Thymus (tissue), 14 donors: ENCODE measurements at places on chromosomes 4 and X.

GRCh38 chrX:136121788-136122187 lies 25.5 kb upstream of the FHL1 start:
- DNase-seq = no peak

DNA sequence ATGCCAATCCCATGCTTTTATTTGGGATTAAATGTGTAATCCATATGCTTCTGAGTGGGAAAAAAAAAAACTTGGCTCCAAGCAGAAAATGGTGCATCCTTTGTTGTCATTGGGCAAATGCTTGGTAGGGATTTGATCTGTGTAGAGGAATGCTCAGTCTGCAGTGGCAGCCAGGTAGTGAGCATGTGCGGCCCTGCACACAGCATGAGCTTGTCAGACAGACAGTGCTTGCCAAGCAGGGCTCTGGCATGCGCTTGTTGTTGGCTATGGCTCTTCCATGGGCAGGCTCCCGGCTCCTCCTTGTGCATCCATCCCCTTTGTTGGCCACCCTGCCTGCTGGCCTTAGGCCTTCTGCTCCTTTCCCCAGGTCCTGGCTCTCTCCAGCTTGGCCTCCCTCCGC lies 130.3 kb downstream of the GPR143 start:
- no peak for DNase-seq

GRCh38 chr4:138301536-138301935 lies 59.4 kb upstream of the SLC7A11 start:
- no peak for DNase-seq

DNA sequence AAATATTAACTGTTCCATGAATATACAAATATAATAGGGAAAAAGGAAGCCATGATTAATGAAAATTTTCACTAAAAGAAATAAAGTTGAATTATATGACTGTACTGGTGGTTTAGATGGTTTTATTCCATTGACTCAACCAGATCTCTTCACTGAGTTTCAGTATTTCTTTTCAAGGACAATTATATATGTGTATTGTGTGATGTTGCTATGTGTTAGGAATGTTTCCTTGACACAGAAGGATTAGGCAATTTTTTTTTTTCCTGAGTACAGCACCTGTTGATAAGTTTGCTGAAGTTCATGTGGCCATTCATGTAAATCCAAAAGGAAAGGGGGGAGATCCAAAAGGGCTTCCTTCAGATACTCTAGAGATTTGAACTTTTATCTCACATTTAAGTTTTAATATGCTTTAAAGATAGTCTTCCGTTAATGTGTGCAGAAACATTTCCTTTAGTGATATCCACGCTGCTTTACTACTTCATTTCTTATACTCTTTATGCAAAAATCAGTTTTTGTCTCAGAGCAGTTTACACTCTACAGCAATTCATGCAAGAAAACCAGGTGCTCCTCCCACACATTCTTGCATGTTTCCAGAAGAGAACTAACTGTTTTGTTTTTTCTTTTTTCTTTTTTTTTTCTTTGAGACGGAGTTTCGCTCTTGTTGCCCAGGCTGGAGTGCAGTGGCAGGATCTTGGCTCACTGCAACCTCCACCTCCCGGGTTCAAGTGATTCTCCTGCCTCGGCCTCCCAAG lies 249.1 kb downstream of the RPA4 start:
- no peak for DNase-seq

DNA sequence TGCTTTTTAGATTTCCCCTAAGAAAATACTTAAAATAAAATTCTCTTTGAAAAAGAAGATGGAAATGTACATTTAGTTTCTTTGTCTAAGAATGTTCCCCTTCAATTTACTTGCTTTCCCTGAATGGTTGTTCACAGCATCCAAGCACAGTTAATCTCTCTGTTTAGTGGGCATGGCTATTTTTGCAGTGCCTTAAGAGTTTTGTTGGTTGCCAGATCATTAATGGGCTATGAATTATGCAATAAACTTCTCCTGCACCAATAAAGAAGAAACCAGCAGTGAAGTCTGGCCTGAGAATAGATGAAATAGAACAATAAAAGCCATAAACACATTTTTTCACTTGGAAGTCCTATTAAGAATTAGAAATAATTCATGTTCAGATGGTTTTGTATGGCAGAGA lies 980.4 kb upstream of the IGFBP7 start:
- no peak for DNase-seq

GRCh38 chr4:121950680-121951520 lies 960 bp downstream of the TRPC3 start:
- DNase-seq = no peak

GRCh38 chr4:159705334-159705733 lies 602.5 kb downstream of the RAPGEF2 start:
- no peak for DNase-seq

- DNase-seq = no peak
Observed at GRCh38 chr4:169070895-169071218, 60.8 kb upstream of the CBR4 start.

GRCh38 chr4:20043991-20044390 lies 207.7 kb upstream of the SLIT2 start:
- no peak for DNase-seq

GRCh38 chrX:130560544-130560943 lies 158.8 kb downstream of the RBMX2 start:
- no peak for DNase-seq

- DNase-seq = no peak
Observed at GRCh38 chrX:14616836-14617235, 87.5 kb downstream of the GLRA2 start.

- DNase-seq = no peak
Observed at GRCh38 chr4:90095000-90095399, 32.2 kb upstream of the CCSER1 start.

DNA sequence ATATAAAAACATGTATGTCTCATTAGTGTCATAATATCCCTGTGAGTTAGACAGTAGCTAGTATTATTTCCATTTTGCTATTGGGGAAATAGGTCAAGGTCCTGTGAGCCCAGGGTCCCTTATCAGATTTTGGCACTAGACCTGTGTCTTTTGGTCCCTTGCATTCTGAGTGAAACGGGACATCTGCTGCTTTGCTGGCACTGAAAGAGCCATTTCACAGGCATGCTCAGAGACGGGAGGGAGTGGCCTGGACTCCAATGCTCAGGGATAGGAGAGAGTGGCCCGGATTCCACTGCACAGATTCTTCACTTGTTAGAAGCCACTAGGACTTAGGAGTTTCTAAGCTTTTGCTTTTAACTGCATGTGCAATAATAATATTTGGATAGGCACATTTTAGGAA lies 177.2 kb downstream of the TSPAN5 start:
- DNase-seq = no peak

GRCh38 chrX:100687546-100687945 lies 43.5 kb downstream of the SRPX2 start:
- no peak for DNase-seq

DNA sequence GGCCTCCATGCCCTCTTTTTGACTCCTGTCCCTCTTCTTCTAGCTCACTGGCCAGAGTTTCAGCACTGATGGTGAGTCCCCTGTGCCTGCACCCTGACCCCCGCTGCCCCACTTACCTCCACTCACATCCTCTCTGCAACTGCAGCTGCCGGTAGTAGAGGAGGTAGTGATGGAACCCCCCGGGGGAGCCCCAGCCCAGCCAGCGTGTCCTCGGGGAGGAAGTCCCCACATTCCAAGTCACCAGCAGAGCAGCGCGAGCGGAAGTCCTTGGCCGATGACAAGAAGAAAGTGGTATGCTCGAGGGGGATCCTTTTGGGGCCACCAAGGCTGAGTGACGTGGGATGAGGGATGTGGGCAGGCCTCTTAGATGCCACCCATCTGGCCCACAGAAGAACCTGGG lies 5.8 kb downstream of the ARAF start:
- no peak for DNase-seq

DNA sequence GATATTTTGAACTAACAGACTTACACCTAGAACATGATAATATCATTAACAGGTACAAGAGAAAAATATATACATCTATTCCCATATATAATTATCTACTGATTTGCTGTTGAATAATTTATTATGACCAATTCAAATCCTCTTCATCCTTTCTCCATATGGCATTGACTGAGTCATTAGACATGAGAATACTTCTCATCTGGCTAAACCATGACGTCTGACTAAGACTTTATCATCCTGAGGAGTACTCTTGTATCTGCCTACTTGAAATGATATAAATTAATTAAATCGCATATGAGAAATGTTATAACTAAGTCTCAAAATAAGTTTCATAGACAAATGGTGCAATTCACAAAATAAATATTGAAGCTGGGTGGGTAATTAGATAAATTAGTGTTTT lies 67.4 kb downstream of the EMCN start:
- DNase-seq = no peak

DNA sequence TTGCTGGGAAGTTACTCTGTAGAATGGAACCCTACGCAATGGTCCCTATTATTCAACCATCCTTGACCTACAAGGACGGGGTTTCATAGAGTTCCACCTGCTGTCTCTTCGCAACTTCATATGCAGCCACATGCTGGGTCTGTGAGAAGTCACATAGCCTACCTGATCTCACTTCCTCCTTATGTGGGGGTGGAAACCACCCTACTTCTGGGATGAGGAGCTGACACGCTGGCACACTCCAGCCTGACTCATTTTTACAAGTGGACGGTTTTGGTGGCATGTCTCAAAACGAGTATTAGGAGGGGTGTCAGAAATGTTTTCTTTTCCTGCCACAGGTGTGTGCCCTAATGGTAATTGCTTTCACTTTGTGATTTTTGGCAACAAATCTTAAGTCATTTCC lies 36.8 kb upstream of the ARSD start:
- no peak for DNase-seq

DNA sequence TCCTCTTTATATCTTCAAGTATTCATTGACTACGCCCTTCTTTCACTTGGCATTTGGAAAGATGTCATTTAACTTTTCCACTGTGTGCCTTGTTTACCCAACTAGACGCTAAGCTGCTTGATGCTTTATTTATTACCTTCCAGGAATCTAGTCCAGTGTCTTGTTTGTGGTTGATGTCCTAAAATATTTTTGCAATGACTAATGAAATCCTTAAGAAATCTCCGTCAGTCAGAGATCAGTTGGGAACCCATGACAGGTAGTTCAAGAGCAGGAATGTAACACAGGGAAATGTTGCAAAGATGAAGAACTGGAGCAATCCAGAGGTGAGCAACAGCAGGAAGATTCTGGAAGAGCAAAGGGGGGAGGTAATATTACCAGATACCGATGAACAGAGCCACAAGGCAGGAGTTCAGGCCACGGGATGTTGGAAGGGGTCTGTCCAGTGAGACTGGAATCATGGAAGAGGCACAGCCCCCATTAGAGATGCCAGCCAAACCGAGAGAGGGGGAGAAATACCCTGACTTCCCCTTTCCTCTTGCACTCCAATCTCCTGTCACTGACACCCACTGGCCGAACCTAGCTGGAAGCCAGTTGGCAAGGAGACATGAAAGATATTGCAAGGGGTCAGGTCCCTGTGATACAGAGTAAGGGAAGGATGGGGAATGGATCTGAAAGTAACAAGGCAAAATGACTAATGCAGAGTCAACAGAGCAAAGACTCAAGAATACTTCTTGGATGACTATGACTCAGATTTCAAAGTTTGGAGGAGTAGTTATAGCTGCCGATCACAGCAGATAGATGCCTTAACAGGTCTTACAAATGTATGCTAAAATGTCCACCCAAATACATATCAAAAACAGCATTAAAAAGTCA lies 62.7 kb upstream of the PHKA2 start:
- DNase-seq = no peak

GRCh38 chrX:70479922-70480659 lies 35.5 kb downstream of the DLG3 start:
- no peak for DNase-seq

DNA sequence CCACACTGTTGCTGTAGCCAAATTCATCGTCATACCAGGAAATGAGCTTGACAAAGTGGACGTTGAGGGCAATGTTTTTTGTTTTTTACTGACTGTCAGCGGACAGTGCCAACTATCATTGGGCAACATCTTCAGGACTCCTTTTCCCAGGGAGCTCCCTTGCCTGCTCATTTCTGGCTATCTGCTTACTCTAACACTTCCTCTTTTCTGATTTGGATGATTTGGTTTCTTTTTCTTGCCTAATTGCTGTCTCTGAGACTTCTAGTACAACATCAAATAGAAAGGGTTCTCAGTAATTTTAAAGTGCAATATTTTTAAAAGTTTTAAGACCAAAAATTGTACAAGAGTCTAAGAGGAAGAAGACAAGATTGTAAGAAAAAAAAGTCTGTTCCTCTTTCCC lies 92.0 kb upstream of the KLHL4 start:
- DNase-seq = no peak

- no peak for DNase-seq
Observed at GRCh38 chr4:127957105-127957504, 7.9 kb downstream of the MFSD8 start.

DNA sequence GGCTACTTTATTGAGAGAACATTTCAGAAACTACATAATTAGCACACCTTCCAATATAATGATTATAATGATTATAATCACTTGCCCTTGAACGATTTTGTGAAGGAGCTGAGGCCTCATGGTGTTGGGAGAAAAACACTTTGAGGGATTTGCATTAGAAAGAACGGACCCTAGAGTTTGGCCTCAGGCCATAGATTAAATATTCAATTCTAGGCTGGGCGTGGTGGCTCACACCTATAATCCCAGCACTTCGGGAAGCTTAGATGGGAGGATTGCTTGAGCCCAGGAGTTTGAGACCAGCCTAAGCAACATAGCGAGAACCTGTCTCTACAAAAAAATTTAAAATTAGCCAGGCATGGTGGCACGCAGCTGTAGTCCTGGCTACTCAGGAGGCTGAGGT lies 12.9 kb upstream of the PRKG2 start:
- DNase-seq = no peak

GRCh38 chrX:155715141-155715540 lies 102.4 kb upstream of the TMLHE start:
- peak; percentile 2 for DNase-seq

- DNase-seq = no peak
Observed at GRCh38 chr4:69073375-69073774, 22.9 kb upstream of the UGT2B7 start.

DNA sequence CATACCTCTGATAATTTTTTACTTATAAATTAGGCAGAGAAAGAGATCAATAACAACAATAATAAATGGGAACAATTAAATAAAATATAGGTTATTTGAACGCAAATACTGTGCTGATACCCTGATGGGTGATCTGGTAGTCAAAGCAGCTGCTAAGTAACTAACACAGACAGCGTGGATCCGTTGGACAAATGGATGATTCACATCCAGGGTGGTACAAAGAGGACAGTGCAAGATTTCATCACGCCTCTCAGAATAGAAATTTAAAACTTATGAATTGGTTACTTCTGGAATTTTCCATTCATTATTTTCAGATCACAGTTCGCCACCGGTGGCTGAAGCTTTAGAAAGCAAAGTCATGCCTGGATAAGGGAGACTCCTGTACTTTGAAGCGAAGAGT lies 1066.0 kb upstream of the ADGRL3 start:
- DNase-seq = no peak

GRCh38 chr4:53365121-53365485 lies 758 bp downstream of the SCFD2 start:
- DNase-seq = no peak

GRCh38 chr4:135123632-135124031 lies 922.0 kb upstream of the PABPC4L start:
- no peak for DNase-seq

- no peak for DNase-seq
Observed at GRCh38 chr4:86641516-86642090, 47.5 kb downstream of the PTPN13 start.
